GM23248 (cell line): ENCODE measurements at places on chromosomes 2 and 18.
A peak's percentile ranks its signal among the peaks of the same experiment; 100 is the strongest.

- peak; percentile 75 for DNase-seq
Measured at GRCh38 chr2:70083344-70084156, 3.7 kb upstream of the PCBP1 start.

GRCh38 chr2:227906991-227907390 lies 35.6 kb downstream of the DAW1 start:
- DNase-seq, result no peak

GRCh38 chr18:46621871-46622270 lies 35.1 kb downstream of the LOXHD1 start:
- DNase-seq, result no peak

GRCh38 chr18:80105369-80106167 lies 3.5 kb upstream of the ADNP2 start:
- DNase-seq, result no peak

DNA sequence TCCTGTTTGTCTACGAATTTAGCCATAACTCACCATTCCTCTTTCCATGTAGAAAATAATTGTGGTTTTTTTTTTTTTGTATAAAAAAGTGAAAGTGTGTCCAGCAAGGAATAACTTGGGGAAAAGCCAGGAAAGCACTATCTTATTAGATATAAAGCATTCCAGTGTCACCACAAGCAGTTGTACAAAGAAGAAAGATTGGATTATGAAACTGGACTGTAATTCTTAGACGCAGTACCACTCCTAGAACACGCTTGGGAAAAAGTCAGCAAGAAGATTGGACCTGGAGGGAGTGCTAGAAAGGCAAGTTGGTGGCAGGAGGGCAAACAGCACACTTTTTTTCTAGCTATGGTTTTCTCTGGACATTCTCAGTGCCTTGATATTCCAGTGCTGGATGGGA lies 186.7 kb downstream of the PARD3B start:
- DNase-seq, result no peak

GRCh38 chr2:201234663-201235135 lies 25.6 kb upstream of the CASP8 start:
- DNase-seq, result peak; percentile 55

- no peak for DNase-seq
Measured at GRCh38 chr2:47803363-47803762, 20.4 kb downstream of the MSH6 start.

DNA sequence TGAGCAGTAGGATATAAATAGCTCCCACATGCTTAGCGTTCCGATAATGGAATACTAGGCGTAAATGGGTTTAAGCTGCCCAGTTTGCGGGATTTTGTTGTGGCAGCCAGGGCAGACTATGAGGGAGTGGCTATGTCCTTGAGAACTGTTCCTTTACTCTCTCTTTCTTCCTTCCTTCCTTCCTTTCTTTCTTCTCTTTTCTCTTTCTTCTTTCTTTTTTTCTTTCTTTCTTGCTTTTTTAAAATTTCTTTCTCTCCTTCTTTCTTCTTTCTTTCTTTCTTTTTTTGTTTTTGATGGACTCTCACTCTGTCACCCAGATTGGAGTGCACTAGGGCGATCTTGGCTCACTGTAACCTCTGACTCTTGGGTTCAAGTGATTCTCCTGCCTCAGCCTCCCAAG lies 9.1 kb upstream of the PRELID3A start:
- no peak for DNase-seq

DNA sequence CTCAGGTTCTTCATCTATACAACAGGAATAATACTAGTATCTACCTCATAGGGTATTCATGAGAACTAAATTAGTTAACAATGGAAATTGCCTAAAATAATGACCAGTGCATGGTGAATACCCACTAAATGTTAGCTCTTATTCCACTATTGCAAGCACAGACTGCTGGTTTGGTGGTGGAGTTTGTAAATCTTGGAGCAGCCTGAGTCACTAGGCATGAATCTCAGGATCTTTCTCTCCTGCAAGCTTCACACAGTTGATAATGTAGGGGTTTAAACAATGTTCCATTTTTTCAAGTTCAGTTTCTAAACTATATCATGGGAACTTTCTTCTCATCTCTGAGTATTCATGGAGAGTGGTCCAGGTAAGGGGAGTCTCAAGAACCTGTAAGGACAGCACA lies 84.0 kb downstream of the OSR1 start:
- DNase-seq, result no peak

DNA sequence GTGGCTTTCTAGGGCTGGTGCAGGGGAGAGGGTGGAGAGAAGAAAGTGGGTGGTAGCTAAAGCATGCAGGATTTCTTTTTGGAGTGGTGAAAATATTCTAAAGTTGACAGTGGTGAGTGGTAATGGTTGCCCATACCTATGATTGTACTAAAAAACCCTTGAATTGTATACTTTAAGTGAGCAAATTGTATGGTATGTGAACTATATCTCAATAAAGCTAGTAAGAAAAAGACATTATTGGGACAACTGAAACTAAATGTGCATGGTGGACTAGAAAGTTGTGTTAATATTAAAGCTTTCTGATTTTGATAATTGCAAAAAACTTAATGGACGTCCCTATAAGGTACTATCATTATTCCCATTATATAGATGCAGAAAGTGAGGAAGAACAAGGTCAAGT lies 50.3 kb downstream of the SMAD7 start:
- DNase-seq, result no peak

GRCh38 chr2:21607572-21607971 lies 483.8 kb downstream of the TDRD15 start:
- no peak for DNase-seq

DNA sequence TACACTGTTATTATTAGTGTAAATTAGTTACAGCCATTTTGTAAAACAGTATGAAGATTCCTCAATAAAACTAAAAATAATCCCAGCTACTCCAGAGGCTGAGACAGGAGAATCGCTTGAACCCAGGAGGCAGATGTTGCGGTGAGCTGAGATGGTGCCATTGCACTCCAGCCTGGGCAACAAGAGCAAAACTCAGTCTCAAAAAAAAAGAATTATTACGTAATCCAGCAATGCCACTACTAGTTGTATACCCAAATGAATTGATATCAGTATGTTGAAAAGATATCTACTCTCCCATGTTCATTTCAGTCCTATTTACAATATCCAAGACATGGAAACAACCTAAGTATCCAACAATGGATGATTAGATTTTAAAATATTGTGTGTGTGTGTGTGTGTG lies 313.6 kb downstream of the EPHA4 start:
- no peak for DNase-seq
